ENCODE measurements at places on chromosomes 12 and 14.

- no peak for DNase-seq
Observed at GRCh38 chr14:104239185-104239775, 100.9 kb downstream of the KIF26A start.

GRCh38 chr14:97028382-97028781 is 231.2 kb downstream of the VRK1 start:
- DNase-seq = no peak

DNA sequence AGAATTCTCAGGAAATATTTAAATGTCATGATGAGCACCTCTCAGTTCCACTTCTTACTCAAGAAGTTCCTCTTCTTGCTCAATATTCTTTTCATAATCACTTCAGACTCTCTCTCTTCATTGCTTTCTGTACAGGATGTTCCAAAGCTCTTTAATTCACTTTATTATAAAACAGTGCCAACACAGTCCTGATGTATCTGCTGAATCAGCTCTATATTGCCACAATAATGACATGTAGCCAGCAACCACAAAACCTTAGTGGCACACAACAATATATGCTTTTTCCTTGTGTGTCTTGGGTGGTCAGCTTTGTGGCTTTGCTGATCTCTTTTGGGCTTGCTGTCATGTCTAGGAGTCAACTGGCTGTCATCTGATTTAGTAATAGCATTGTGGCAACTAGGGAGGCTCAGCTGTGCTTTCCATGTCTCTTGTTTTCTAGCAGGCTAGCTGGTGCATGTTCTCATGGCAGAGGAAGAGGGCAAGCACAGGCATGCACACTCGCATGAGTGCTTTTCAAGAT is 52.8 kb upstream of the SLC2A13 start:
- no peak for DNase-seq

- DNase-seq = peak; percentile 77
Observed at GRCh38 chr14:76152333-76152681, 585 bp downstream of the GPATCH2L start.

DNA sequence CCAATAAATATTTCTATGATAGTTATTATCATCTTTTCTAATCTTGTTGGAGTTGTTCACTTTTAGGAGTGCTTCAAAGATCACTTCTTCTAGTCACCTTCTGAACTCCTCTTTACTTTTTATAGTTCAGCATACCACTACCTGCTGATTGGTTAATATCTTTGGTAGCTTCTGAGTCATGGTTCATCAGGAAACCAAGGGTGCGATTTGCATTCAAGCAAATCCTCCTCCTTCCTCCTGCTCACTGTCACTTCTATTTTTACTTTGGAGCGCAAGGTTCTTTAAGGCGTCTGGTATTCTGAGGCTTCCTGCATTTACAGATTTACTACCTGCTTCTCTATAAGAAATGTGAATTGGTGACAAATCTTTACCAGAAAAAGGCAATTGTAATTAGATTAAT is 24.0 kb downstream of the SYT1 start:
- no peak for DNase-seq

- peak; percentile 32 for DNase-seq
Observed at GRCh38 chr12:68113644-68114043, 45.9 kb downstream of the IFNG start.

DNA sequence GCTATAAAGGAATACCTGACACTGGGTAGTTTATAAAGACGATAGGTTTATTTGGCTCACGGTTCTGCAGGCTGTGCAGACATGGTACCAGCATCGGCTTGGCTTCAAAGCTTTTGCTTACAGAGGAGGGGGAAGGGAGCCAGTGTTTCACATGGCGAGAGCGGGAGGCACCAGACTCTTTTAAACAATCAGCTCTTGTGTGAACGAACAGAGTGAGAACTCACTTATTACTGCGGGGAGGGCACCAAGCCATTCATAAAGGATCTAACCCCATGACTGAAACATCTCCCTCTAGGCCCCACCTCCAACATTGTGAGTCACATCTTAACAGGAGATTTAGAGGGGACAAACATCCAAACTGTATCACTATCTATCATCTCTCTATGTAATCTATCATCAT is 227.4 kb downstream of the TMEM132D start:
- DNase-seq = no peak

DNA sequence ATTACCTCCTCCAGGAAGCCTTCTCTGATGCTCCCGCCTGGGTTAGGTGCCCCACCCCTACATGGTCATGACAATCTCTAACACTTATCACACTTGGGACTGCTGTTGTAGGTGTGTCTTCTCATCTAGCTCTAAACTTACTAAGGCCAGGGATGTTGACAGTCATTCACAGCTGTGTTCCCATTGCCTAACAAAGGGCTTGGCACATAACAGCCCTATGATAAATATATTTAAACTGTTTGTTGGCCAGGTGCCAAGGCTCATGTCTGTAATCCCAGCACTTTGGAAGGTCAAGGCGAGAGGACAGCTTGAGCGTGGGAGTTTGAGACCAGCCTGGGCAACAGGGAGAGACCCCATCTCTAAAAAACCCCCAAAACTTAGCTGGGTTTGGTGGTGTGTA is 98.8 kb upstream of the RGS6 start:
- DNase-seq = no peak

GRCh38 chr14:69152902-69153151 is at the start of gene DCAF5:
TSS of gene DCAF5 (minus strand) at chr14:69153119. CDS start at chr14:69152978, 141 bp downstream.
- DNase-seq = peak; percentile 94

- DNase-seq = no peak
Observed at GRCh38 chr12:68479896-68480291, 130.8 kb upstream of the RAP1B start.

- no peak for DNase-seq
Observed at GRCh38 chr12:30774599-30774998, 19.8 kb upstream of the CAPRIN2 start.

DNA sequence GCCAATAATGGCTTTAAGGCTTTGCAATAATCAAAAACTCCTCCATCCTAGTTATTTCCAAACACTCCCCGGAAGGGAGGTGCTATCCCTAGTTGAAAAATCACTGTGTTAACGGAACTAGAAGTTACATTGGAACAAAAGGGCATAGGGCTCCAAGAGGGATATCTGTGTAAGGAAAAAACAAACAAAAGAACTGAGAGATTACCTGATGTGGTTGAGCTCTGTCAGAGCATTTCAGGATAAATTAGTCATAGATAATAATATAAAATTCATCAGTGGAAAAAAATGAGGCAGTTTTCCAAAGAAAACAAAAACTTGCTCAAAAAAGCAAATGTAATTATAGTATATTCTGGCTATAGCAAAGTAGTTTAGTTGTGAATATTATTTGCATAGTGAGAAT is 27.4 kb upstream of the PAPLN start:
- no peak for DNase-seq

DNA sequence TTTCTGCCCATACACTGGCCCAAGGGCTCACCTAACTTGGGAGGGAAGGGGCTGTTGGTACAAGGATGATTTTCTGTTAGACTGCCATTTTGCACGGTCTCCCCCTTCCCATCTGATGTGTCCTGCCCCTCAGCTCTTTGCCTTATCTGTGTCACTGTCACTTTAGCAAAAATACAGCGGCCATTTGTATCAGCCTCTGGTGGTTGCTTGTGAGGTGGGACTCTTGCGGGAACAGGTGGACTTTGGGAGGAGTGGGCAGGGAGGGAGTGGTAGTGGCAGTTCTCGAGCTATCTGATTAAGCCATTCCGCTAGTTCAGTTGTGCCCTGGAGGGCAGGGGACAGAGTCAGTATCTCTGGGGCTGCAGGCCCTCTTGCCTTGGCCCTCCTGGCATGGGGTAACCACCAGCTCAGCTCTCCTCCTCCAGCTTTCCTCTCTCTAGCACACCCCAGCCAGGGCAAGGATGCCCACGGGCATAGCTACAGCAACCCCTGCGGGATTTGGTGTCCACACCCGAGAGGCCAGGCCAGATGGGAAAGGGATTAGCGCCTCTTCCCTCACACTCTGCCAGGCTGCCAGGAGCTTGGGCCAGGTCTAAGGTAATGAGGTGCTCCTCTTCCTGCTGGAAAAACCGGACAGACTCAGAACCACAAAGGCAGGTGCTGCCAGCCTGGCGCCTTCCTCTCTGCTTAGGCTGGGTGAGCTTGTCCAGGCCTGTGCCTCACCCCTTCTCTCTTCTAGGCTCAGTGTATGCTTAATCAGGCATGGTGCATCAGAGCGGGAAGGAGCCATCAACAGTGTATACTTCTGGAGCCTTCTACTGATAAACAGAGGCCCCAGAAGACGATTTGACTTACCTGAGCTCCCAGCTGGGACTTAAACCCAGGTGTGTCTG is 8.7 kb downstream of the SLC48A1 start:
- no peak for DNase-seq

DNA sequence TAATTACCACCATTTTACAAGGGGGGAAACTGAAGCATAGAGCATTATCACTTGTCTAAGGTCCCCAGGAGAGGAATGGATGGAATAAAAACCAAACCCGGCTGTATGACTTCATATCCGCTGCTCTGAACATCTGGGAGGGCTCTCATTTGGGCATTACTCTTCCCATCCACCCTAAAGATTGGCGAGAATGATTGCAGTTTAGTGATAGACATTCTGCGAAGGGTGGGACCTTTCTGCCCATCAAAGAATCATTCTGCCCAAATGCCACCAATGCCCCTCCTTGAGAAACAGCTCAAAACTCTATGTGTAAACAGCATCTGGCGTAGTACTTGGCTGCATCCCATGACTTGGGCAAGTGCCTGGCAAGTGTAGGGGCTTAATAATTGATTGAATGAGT is 11.6 kb downstream of the CHST11 start:
- no peak for DNase-seq

- DNase-seq = no peak
Observed at GRCh38 chr12:633731-634130, 29.5 kb downstream of the NINJ2 start.

- no peak for DNase-seq
Observed at GRCh38 chr12:87086118-87086891, 830.1 kb upstream of the MGAT4C start.
